Metanephros (tissue), 2 donors: ENCODE measurements at places on chromosomes 11 and 22. TPM values are rescaled to one million over a fixed set of nuclear protein-coding genes. Genes with fewer than 3 reads are reported as not detected.

KCNJ11 gene
- total RNA-seq: 17.0 TPM

OR8G5 gene
- total RNA-seq: not detected

PRDM11 gene
- total RNA-seq: 27.1 TPM

CECR2 gene
- 12.8 TPM for total RNA-seq

CCDC89 gene
- 3.7 TPM for total RNA-seq

PDE2A gene
- total RNA-seq: 26.7 TPM

KRTAP5-2 gene
- total RNA-seq: not detected

NARS2 gene
- 26.0 TPM for total RNA-seq

OR8G1 gene
- total RNA-seq: not detected

PHLDA2 gene
- total RNA-seq: 6.2 TPM

RHOD gene
- total RNA-seq: 13.7 TPM

BRD1 gene
- 43.8 TPM for total RNA-seq

SPON1 gene
- total RNA-seq: 82.8 TPM

OR5AP2 gene
- not detected for total RNA-seq

VPS51 gene
- total RNA-seq: 421 TPM

FADS2 gene
- total RNA-seq: 35.3 TPM

TREH gene
- total RNA-seq: 2.0 TPM

CLCF1 gene
- total RNA-seq: 3.5 TPM

VEGFB gene
- total RNA-seq: 50.6 TPM

APOBEC3F gene
- 7.5 TPM for total RNA-seq

SCGB1A1 gene
- total RNA-seq: not detected

PRG2 gene
- total RNA-seq: 2.0 TPM

TMEM138 gene
- 29.3 TPM for total RNA-seq

BATF2 gene
- total RNA-seq: 2.4 TPM

C11orf91 gene
- not detected for total RNA-seq

WBP2NL gene
- 7.7 TPM for total RNA-seq

TSGA10IP gene
- not detected for total RNA-seq

OMP gene
- 1.2 TPM for total RNA-seq

MFRP gene
- total RNA-seq: 0.06 TPM

DNHD1 gene
- total RNA-seq: 11.6 TPM

DUSP8 gene
- total RNA-seq: 4.3 TPM

OR52A5 gene
- not detected for total RNA-seq

CRYBA4 gene
- total RNA-seq: not detected

BTBD18 gene
- not detected for total RNA-seq

DEPDC7 gene
- total RNA-seq: 3.9 TPM

MUC5AC gene
- total RNA-seq: 0.18 TPM

ACR gene
- total RNA-seq: 0.18 TPM

FXYD2 gene
- total RNA-seq: 420 TPM

ACCSL gene
- total RNA-seq: not detected

TUBA8 gene
- 8.2 TPM for total RNA-seq

LRRC74B gene
- not detected for total RNA-seq
